Left kidney (tissue), 8 donors: ENCODE measurements at places on chromosomes 4 and X. TPM values are rescaled to one million over a fixed set of nuclear protein-coding genes. Genes with fewer than 3 reads are reported as not detected.

Gene TLL1
- polyA plus RNA-seq = 2.0 TPM

Gene ANXA3
- polyA plus RNA-seq = 55.0 TPM

Gene TAF7L
- 0.67 TPM for polyA plus RNA-seq

Gene RBM10
- 46.4 TPM for polyA plus RNA-seq

Gene LEF1
- polyA plus RNA-seq = 83.2 TPM

Gene ZNF280C
- polyA plus RNA-seq = 10.2 TPM

Gene CSAG3
- polyA plus RNA-seq = not detected

Gene PDGFRA
- 159 TPM for polyA plus RNA-seq

Gene CT47B1
- not detected for polyA plus RNA-seq

Gene STS
- 6.5 TPM for polyA plus RNA-seq

Gene GPR34
- polyA plus RNA-seq = 5.4 TPM
